ENCODE measurements at places on chromosomes 7 and 10.

DNA sequence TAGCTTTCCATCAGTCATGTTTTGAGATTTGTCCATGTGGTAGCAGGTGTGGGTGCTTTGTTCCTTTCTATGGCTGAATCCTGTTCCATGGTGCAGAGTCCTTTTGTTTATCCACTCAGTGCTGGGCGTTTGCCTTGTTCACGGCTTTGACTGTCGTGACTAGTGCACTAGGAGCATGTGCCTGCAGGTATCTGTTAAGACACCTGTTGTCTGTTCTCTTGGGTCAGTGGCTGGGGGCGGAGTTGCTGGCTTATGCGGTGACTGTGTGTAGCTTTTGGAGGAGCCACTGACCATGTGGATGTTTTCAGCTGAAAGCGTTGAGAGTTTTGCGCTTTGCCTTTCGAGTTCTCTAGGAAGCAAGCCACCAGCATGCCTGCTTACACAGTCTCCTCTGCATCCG lies 573.1 kb upstream of the FOXK1 start:
- no peak for DNase-seq

- no peak for DNase-seq
These were observed 40.3 kb downstream of the DAGLB start for GRCh38 chr7:6407434-6407833.

DNA sequence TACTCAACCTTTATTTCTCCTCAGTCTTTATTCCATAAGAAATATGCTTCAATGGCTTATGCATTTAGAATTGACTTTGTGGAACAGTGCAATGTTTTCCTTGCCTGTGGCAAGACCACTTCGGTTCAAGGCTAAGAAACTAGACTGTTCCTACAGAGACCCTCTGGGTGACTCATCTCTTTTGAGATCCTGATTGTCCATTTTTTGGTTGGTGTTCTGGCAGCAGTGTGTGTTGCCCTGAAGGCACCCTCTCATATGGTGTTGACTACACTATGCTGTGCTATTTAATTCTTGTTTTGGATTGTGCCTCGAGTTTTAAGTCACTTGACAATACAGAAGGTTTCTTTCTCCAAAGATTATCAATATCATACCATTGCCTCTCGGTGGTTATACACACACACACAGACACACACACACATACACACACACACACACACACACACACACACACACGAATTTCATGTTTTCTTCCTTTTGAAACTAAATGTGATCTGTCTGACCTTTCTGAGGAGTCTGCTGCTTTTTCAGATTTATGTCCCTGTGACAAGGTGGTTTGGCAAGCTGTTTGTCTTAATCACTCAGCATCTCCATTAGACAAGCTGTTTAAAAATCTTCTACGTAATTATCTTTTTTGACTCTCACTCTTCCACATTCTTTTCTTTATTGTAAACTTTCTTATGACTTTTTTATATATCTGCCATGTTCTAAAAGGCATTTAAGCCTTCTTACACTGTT lies 187.2 kb downstream of the VTI1A start:
- no peak for DNase-seq

DNA sequence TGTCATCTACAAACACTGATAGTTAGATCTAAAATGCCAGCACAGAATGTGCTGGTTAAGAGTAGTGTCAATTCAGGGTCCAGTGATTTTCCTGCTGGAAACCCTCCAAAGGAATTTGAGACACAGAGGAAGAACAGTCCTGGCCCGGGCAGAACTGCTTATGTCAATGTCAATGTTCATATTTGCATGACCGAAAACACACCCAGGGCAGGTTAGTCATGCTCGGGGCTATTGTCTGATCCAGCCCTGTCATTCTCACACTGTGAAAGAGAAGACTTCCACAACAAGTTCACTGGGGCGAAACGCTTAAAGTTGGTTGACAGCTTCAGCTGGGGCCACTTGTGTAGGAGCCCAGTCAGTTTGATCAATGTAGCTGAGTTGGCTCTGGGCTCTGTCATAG lies 139.3 kb downstream of the C1GALT1 start:
- DNase-seq = no peak

- DNase-seq = no peak
These were observed 378.0 kb downstream of the CCSER2 start for GRCh38 chr10:84706431-84706830.

DNA sequence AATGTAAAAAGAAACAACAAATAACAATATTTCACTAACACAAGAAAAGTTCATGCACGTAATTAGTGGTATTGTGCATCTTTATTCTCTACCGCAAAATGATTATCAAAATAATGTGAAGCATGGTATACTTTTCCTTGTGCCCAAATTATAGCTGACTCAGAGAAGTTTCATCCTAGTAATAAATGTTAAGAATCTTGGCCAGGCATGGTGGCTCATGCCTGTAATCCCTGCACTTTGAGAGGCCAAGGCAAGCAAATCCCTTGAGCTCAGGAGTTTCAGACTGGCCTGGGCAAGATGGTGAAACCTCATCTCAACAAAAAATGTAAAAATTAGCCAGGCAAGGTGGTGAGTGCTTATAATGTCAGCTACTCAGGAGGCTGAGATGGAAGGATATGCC lies 105.0 kb downstream of the KMT2C start:
- DNase-seq = no peak

All from stimulated activated CD8-positive, alpha-beta memory T cell treated with anti-CD3 and anti-CD28 coated beads, Interleukin-7, amount 100 ng/mL, for 48 hours (primary cell).